ENCODE measurements at places on chromosomes 4 and X.

GRCh38 chr4:67651536-67651935, 49.4 kb downstream of the UBA6 start:
- DNase-seq: no peak

DNA sequence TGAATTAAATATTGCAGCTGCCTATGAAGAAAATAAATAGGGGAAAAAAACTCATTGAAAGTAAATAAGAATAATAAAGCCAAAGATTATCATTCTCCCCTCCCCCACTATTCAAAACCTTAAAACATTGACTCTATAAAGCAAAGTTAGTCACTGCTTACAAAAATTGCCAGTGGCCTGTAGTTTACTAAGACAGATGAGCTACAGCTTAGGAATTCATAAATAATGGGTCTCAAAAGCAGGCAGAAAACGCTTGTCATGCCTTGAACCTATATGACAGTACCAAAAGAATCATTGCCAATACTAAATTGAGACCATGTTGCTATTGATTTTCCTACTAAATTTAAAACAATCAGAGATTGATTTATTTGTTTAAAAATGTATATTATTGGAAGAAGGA, 78.9 kb downstream of the SLC10A7 start:
- no peak for DNase-seq

- no peak for DNase-seq
Observed at GRCh38 chrX:80747832-80748231, 61.8 kb downstream of the BRWD3 start.

GRCh38 chr4:6594826-6595355, 19.9 kb downstream of the MAN2B2 start:
- DNase-seq: no peak

GRCh38 chrX:1614927-1615326, at the start of gene ASMT:
ASMT (plus strand) TSS chrX:1615059; CDS start chrX:1615200, 141 bp downstream.
- DNase-seq: no peak

DNA sequence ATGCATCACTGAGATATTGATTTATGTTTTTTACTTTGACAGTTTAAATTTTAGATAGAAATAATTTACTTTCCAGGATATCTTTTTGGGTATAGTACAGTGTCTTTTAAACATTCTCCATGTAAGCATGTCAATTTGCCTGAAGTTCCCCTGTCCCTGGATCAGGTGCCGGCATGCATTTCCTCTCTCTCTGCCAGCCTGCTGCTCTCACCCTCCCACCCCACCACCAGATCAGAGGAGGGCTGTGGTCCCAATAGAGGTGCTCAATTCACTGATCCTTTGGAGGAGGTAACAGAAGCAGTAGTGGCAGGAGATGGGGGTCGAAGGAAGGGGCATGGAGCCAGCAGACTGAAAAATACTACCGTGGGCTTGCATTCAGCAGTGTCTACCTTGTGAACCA, 28.3 kb upstream of the DSPP start:
- no peak for DNase-seq

DNA sequence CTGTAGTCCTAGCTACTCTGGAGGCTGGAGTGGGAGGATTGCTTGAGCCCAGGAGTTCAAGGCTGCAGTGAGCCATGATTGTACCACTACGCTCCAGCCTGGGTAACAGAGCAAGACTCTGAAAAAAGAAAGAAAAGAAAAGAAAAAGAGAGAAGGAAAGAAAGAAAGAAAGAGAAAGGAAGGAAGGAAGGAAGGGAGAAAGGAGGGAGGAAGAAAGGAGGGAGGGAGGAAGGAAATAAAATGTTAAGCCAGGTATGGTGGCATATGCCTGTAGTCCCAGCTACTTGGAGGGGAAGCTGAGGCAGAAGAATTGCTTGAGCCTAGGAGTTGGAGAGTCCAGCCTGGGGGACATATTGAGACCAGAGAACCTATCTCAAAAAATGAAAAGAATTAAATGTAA, 12.0 kb downstream of the STAP1 start:
- DNase-seq: no peak

- no peak for DNase-seq
Observed at GRCh38 chrX:118637997-118638396, 89.4 kb upstream of the IL13RA1 start.

DNA sequence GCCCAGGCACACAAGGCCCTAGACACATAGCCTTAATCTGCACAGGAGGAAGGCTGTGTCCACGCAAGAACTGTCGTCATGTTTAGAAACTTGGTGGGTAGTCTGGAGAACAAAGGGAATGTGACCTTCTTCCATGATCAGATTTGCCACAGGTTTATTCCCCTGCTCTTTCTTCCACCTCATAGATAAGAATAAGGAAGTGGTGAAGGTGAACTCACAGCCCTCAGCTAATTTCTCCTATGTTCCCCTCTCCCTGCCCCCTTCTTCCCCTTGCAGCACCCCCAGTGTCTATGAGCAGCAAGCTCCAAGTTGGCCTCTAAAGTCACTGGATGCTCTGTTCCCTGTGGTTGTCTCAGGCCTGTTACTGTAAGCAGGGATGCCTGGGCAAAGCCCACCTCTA, 39.8 kb upstream of the LAS1L start:
- DNase-seq: no peak

DNA sequence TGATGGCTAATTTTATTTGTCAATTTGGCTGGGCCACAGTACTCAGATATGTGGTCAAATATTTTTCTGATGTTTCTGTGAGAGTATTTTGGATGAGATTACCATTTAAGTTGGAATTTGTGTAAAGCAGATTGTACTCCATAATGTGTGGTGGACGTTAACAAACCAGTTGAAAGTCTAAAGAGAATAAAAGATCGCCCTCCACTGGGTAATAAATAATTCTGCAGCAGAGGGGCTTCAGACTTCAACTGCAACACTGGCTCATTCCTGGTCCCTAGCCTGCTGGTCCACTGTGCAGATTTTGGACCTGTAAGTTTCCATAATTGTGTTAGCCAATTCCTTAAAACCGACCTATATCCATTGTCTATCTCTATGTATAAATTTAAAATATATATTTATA, 540.3 kb downstream of the PCDH18 start:
- DNase-seq: no peak

DNA sequence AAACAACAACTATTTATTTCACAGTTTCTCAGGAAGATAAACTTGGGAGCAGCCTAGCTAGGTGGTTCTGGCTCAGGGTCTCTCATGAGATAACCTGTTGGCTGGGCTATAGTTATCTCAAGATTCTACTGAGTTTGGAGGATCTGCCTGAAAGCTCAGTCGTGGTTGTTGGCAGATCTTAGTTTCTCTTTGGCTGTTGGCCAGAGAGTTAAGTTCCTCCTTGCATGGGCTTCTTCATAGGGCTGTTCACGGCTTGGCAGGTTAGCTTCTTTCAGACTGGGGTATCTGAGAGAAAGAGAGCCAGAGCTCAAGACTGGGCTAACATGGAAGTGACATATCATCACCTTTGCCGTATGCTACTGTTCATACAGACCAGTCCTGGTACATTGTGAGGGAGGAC, 28.7 kb downstream of the SEC24B start:
- no peak for DNase-seq

DNA sequence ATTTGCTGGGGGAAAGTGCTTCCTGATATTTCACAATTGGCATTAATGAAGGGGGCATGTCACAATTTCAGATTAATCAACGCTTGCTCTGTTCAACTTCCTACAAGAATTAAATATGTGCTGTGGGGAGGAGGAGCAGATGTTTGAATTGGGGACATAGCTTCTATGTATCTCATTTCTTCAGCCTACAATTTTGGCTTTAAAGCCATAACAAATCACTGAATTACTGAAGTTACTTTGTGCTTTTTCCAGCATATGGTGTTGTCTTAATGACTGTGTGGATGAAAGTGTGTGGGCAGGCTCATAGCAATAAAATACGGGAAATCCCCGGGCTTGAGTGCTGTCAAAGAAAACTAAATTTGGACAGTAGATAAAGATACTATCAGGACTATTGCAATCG, 813 bp downstream of the TLR7 start:
- DNase-seq: no peak

Measured in SHP77 treated with DMSO at 0.1 percent for 48 hours (cell line).